Stimulated activated CD8-positive, alpha-beta memory T cell treated with anti-CD3 and anti-CD28 coated beads, Interleukin-15, amount 100 ng/mL, for 4 hours (primary cell): ENCODE measurements at places on chromosomes 4 and X.

GRCh38 chrX:101219864-101220346, 319 bp downstream of the DRP2 start:
- DNase-seq = peak; percentile 3

GRCh38 chr4:22434895-22435294, 81.0 kb downstream of the ADGRA3 start:
- no peak for DNase-seq

- no peak for DNase-seq
These were observed 16.3 kb downstream of the TSPAN5 start for GRCh38 chr4:98641906-98642668.

- no peak for DNase-seq
These were observed 12.3 kb upstream of the REPS2 start for GRCh38 chrX:16934185-16934584.

GRCh38 chr4:93719552-93719951, 109.0 kb upstream of the ATOH1 start:
- DNase-seq = no peak

DNA sequence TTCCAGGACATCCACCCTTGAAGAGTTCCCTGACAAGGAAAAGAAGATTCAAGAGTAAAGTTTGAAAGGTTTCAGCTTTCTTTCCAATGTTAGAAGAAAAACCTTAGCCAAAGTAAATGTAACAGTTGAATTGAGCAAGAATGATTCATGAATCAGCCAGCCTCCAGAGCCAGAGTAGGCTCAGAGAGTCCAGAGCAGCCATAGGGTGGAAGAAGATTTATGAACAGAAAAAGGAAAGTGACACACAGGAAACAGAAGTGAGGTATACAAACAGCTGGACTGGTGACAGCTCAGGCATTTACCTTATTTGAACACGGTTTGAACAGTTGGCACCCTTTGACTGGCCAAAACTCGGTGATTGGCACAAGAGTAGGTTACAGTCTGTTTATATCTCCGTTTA, 63.2 kb downstream of the QDPR start:
- no peak for DNase-seq

DNA sequence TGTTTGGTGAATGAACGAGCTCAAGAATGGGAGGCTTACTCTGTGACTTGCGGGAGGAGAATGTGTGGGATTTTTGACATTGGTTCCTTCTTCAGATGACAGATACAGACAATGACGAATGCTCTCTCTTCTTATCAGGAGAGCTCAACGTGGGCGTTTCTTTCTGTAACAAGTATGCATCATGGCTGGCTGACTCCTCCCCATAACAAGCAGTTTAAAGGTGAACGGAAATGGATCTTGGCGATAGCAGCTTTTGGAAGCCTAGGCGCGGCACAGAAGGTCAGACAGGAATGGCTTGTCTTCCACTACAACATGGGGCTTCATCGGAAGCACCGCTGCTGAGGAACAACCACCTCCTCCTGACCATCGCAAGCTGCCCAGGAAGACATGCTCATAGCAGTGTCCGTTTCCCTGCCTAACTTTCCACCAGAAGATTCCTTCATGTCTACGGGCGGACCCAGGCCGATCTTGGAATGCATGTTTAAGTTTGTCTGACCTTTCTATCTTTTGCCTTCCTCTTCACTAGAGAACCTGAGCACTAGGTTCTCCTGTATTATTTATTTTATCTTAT, 18.3 kb upstream of the ACSL1 start:
- DNase-seq = no peak

GRCh38 chr4:85495621-85496020, 20.7 kb downstream of the ARHGAP24 start:
- no peak for DNase-seq

GRCh38 chrX:18170910-18171309, 49.8 kb downstream of the BEND2 start:
- no peak for DNase-seq

GRCh38 chr4:47612116-47613023, 127.3 kb downstream of the ATP10D start:
- no peak for DNase-seq

DNA sequence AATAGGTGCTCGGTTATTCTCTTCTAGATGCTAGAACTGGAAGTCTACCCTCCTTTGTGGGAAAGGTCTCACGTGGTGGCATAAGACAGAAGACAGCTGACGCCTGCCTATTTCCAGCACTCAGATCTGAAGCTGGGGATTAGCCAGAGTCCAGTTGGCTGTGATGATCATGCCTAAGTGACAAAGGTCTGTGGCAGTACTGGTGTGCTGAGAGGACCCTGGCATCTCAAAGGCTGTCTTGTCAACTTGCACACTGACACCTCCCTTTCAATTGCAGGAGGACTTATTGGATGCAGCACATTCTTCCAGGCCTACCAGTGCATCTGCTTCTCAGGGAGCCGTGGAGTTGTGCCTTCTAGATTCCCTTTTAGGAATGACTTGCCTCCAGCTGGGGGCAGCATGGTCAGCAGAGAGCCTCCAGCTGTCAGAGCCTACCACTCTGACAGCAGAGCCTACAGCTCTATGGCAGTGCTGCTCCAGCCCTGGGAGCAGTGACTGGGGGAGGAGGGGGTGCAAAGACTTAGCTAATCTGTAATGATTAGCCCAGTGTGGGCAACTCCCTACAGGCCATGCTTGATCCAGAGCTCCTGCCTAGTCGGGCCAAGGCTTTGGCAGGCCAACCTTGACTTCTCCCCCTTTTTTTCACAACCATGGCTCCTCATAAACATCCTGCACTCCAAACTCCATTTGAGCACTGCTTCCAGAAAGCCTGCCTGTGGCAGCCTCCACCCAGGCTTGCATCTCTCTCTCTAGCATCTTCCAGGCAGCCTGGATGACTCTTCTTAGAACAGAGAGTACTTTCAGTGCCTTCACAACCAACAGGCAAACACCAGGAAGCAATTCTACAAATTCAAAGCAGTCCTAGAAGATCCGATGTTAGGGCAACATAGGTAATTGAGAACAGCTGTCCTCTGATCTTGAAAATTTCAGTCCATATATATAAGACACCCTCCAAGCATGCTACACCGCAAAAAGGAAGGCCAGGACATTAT, 13.8 kb upstream of the FGFBP2 start:
- no peak for DNase-seq

- DNase-seq = no peak
These were observed 49.1 kb downstream of the PRKG2 start for GRCh38 chr4:81165861-81166430.

DNA sequence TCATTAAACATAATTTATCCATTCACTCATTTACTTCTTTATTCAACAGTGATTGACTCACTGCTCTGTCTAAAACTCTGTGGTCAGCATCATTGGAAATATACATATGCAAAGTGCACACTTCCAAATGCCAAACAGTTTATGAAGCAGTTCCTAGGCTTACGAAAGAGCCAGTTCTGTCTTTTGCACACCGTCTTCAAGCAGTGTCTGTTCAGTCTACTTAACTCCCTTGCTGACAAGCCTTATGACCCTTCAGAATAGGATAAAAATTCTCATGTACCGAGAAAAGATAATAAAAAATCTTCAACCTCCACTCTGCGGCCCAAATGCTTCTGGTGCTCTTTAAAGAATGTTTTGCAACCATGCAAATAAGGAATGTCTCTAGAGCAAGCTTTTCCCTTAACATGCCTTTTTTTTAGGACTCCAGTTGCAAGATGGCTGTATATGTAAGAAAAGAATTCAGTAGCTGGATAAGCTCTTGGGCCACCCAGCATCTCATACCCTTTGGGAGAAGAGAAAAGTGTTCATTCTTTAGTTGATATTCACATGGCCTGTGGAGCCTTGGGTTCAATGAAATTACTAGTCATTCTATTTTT, 1037.0 kb upstream of the SLIT2 start:
- no peak for DNase-seq

DNA sequence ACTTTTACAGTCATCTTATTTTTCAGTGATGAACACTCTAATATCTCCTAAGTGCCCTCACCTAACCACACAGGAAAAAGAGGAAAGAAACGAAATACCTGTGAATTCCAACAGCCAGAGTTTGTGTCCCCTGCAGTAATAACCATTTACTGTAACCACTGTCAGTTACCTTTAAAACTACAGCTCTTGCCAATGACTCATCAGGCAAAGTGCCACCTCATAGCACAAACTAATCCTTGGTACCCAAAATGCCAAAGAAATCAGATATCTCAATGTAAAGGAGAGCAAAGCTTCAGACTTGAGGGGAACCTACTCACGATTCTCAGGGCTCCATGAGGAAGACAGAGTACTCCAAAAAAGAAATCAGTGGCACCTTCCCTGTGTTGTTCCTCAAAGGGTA, 146.5 kb downstream of the NDST3 start:
- DNase-seq = no peak

GRCh38 chrX:78322863-78323262, 4.5 kb downstream of the CYSLTR1 start:
- DNase-seq = no peak

- DNase-seq = no peak
These were observed 3.9 kb downstream of the RIPPLY1 start for GRCh38 chrX:106899276-106899675.

- no peak for DNase-seq
These were observed 44.8 kb downstream of the BANK1 start for GRCh38 chr4:101835121-101835904.

GRCh38 chrX:6917666-6918065, 229.8 kb upstream of the STS start:
- no peak for DNase-seq

DNA sequence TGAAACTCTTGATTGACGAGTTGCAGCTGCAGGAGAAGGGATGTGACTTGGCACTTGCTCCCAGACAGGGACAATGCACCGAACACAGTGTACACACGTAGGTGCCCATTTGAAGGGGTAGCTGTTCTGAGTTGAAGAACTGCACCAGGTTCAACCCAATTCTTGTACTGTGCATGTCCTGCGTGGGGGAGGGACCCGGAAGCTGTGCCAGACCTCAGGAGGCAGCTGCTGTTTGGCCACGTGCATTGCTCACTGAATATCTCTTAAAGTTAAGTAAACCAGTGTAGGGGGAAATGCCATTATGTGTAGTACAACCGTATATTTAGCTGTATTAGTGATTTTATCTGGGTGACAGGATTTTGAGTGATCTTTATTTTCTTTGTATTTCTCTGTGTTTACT, 12.0 kb upstream of the RBBP7 start:
- DNase-seq = no peak

GRCh38 chrX:152912106-152912505, 14.2 kb downstream of the ZNF185 start:
- DNase-seq = no peak

DNA sequence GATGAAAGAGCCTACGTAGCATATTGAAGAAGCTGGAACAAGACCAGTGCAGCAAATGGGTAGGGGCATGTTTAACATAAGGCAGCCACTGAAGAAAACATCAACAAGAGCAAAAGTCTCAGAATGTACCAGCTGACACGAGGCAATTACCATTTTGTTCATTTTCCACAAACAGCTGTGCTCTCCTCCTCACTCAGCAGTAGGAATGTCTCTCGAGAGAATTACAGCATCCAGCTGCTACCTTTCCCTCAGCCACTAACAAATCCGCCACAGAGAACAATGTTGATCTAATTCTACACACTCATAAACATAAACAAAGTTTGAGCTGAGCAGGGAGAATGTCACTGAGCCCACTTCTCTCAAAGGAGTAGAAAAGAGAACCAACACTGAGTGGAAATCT, 68.0 kb downstream of the OPHN1 start:
- no peak for DNase-seq

DNA sequence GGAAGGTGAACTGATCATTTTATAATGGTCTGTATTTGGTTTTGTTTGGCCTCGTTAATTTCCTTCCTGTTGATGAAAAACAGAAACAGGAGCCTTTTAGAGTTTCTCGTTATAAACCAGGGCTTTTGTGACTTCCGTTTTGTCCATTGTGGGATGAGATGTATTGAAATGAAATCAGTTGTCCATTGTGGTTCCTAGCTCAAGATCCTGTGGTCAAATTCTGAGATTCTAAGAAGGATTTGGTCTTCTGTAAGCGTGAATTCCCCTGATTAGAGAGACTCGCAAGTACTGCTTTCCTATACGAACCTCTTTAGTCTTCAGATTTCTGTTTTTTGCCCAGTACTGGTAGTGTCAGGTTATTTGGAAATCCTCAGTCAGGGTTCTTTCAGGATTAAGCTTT, 101.7 kb downstream of the RAPGEF2 start:
- no peak for DNase-seq

GRCh38 chr4:109658871-109659410, 44.3 kb downstream of the CASP6 start:
- DNase-seq = no peak

DNA sequence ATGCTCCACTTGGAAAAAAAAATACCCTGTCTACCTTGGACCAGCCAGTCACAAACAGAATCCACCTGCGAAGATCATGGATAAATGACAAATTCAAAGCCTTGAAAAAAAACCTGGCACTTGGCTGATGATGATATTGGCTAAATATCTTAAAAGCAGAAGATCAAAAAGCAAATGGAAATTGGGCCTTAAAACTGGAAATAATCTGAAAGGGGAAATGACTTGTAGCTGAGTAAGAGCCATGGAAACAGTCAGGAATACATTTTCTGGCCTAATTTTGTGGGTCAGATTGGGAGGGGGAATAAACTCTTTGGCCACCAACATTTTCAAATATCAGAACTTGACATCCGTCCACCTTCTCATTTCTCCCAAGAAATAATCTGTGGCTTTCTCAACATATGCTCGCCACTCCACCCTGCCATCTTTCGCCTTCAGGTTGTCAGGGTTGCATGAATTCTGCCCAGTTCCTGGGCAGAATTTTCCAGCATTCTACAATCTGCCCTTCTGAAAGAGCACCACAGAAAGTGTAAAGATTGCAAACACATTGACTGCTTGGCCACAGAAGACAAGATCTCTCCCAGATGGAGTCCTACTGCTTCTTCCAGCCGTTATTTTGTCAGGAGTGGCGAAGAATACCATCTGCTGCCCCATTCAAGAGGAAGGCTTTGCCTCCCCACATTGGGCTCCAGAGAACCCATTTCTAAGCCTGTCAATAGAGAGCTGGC, 1.7 kb upstream of the NDP start:
- no peak for DNase-seq

GRCh38 chr4:57499786-57500185, 389.6 kb upstream of the IGFBP7 start:
- no peak for DNase-seq

DNA sequence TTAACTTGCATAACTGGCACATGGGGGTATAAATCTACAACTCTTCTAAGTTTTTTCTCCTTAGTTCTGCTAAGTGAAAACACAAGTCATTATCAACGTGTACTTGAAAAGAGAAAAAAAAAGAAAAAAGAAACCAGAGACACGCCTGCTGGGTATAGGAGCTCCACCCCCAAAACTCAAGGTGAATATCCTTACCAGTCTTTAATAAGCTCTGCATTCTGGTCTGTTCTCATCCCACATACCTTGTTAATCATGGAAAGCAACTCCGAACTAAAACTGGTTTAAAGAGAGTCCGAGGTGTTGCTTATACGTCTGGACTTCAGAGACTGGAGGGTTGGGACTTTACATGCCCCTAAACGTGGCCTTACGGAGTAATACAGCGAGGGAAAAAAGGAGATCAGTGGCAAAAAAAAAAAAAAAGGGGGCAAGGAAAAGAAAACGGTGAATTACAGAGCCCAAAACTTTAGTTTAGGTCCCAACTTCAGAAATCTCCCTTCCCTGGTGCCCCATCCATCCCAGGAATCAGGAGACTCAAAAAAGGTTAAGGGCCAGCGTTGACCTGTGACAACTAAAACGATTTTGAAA, 1.0 kb downstream of the PGRMC2 start:
- DNase-seq = no peak
